Activated naive CD4-positive, alpha-beta T cell treated with anti-CD3 and anti-CD28 coated beads for 36 hours (primary cell): ENCODE measurements at places on chromosomes 6 and 20. TPM values are rescaled to one million over a fixed set of nuclear protein-coding genes. Genes with fewer than 3 reads are reported as not detected.

Gene IL17F
- 3.3 TPM for total RNA-seq

Gene MLN
- total RNA-seq = not detected

Gene SULF2
- 0.96 TPM for total RNA-seq

Gene AKAP7
- total RNA-seq = 7.3 TPM

Gene GRIK2
- not detected for total RNA-seq

Gene CALHM5
- not detected for total RNA-seq

Gene DIDO1
- 50.3 TPM for total RNA-seq

Gene SLC22A16
- total RNA-seq = not detected

DNA sequence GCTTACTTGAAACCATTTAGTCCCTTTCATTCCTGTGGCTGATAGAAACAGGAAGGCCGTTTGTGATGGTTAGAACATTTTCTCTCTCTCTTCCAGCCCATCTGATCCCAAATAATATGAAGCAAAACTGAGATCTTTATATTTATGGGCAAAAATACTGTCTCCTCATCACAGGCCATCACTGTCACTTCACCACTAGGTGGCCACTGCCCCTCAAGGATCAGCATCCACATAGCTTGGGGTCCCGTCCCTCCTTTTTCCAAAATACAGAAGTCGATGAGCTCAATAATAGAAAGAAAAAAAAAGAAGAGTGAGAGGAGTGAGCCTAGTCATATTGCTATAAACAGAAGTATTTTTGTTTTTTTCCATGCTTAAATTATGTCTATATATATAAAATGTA is 46.4 kb upstream of the LAMP5 start:
- no peaks in the 10 kb centered on the region for H3K27me3 ChIP-seq
- no peaks in the 10 kb centered on the region for H3K36me3 ChIP-seq
- DNase-seq = no peak
- H3K4me1 ChIP-seq = no peaks in the 10 kb centered on the region
- no peak overlapping the region for H3K4me3 ChIP-seq
- H3K27ac ChIP-seq = no peak overlapping the region

- no peak for DNase-seq
- H3K36me3 ChIP-seq = no peaks in the 10 kb centered on the region
- no peak overlapping the region for H3K27ac ChIP-seq
These were observed 6.9 kb upstream of the ZBTB12 start for GRCh38 chr6:31908791-31909190.

- peaks cover 5% of the 10 kb centered on the region for H3K4me1 ChIP-seq
- peak overlapping the region; percentile 87 for H3K27ac ChIP-seq
- no peaks in the 10 kb centered on the region for H3K36me3 ChIP-seq
- DNase-seq = peak; percentile 59
- peaks cover 30% of the 10 kb centered on the region for H3K27me3 ChIP-seq
These were observed 20.9 kb upstream of the POM121L2 start for GRCh38 chr6:27332692-27333641.

GRCh38 chr6:113394216-113394615 is 462.9 kb upstream of the MARCKS start:
- no peaks in the 10 kb centered on the region for H3K27me3 ChIP-seq
- H3K4me1 ChIP-seq = no peaks in the 10 kb centered on the region
- no peak overlapping the region for H3K27ac ChIP-seq
- no peak for DNase-seq
- H3K4me3 ChIP-seq = no peak overlapping the region

- H3K36me3 ChIP-seq = no peaks in the 10 kb centered on the region
- no peaks in the 10 kb centered on the region for H3K4me1 ChIP-seq
- no peak overlapping the region for H3K4me3 ChIP-seq
- no peaks in the 10 kb centered on the region for H3K27me3 ChIP-seq
These were observed 11.6 kb downstream of the GMPR start for GRCh38 chr6:16249971-16250370.

- H3K27ac ChIP-seq = no peak overlapping the region
- peaks cover 2% of the 10 kb centered on the region for H3K27me3 ChIP-seq
- no peaks in the 10 kb centered on the region for H3K36me3 ChIP-seq
- no peak overlapping the region for H3K4me3 ChIP-seq
These were observed 48.3 kb downstream of the PFDN4 start for GRCh38 chr20:54256202-54256601.

GRCh38 chr6:102944475-102944874 is 1551.0 kb downstream of the GRIK2 start:
- H3K36me3 ChIP-seq = no peaks in the 10 kb centered on the region
- no peak overlapping the region for H3K27ac ChIP-seq
- H3K4me3 ChIP-seq = no peak overlapping the region
- H3K4me1 ChIP-seq = no peaks in the 10 kb centered on the region

DNA sequence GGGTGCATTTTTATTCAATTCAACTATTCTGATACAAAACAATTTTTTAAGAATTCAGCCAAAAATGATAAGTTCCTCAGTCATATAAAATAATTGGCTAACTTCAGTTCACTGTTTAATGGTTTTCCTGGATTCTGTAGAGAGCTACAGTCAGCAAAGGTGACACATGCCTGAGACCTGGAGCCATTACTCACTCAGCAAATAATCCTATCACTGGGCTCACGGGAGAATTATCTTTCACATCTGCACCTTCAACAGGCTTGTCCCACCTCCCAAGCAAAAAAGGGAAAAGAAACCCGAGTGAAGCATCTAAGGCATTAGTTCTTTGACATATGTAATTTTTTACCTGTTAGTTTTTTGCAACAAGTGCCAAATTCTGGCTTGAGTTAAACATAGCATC is 34.9 kb upstream of the FOXA2 start:
- no peak overlapping the region for H3K4me3 ChIP-seq
- no peaks in the 10 kb centered on the region for H3K27me3 ChIP-seq
- no peak overlapping the region for H3K27ac ChIP-seq
- DNase-seq = no peak
- no peaks in the 10 kb centered on the region for H3K4me1 ChIP-seq
- H3K36me3 ChIP-seq = no peaks in the 10 kb centered on the region

- DNase-seq = no peak
- H3K27me3 ChIP-seq = peaks cover 4% of the 10 kb centered on the region
- H3K4me1 ChIP-seq = no peaks in the 10 kb centered on the region
- H3K36me3 ChIP-seq = no peaks in the 10 kb centered on the region
- no peak overlapping the region for H3K27ac ChIP-seq
- no peak overlapping the region for H3K4me3 ChIP-seq
These were observed 120.3 kb upstream of the LGSN start for GRCh38 chr6:63440057-63440456.

DNA sequence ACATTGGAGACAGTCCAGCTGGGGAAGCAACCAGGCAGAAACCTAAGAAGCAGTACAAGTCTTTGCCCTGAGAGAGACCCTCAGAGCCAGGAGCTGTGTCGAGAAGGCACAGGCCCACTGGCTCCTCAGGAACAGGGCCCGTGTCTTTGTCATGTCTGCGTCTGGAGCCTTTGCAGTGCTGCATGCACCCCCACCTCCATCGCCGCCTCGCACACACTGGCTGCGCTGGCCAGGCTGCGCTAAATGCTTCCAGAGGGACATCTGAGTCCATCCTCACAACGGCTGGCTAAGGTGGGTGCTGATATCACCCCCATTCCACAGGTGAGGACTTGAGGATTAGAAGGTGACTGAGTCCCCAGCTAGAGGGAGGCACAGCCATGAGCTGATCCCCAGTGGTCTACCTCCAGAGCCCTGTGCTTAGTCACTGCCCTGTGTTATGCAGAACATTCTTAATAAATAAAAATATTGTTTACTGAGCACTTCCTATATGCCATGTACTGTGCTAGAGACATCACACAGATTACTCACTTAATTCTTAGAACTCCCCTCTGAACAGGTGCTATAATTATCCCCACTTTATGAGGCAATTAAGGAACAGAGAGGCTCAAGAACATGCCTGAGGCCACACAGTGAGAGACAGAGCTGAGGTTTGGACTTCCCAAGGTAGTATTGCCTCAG is 27.6 kb downstream of the GABRR2 start:
- no peaks in the 10 kb centered on the region for H3K27me3 ChIP-seq
- no peak overlapping the region for H3K4me3 ChIP-seq
- DNase-seq = no peak
- no peaks in the 10 kb centered on the region for H3K4me1 ChIP-seq
- no peak overlapping the region for H3K27ac ChIP-seq
- no peaks in the 10 kb centered on the region for H3K36me3 ChIP-seq

GRCh38 chr6:128483472-128484135 is 36.8 kb downstream of the PTPRK start:
- no peak overlapping the region for H3K27ac ChIP-seq
- no peak overlapping the region for H3K4me3 ChIP-seq
- H3K4me1 ChIP-seq = peaks cover 3% of the 10 kb centered on the region
- DNase-seq = no peak
- H3K27me3 ChIP-seq = no peaks in the 10 kb centered on the region
- H3K36me3 ChIP-seq = no peaks in the 10 kb centered on the region

- H3K36me3 ChIP-seq = peaks cover 6% of the 10 kb centered on the region
- DNase-seq = no peak
- H3K4me3 ChIP-seq = no peak overlapping the region
- H3K27ac ChIP-seq = no peak overlapping the region
- no peaks in the 10 kb centered on the region for H3K27me3 ChIP-seq
- peaks cover 43% of the 10 kb centered on the region for H3K4me1 ChIP-seq
These were observed 1.9 kb downstream of the VWA7 start for GRCh38 chr6:31775184-31775583.

DNA sequence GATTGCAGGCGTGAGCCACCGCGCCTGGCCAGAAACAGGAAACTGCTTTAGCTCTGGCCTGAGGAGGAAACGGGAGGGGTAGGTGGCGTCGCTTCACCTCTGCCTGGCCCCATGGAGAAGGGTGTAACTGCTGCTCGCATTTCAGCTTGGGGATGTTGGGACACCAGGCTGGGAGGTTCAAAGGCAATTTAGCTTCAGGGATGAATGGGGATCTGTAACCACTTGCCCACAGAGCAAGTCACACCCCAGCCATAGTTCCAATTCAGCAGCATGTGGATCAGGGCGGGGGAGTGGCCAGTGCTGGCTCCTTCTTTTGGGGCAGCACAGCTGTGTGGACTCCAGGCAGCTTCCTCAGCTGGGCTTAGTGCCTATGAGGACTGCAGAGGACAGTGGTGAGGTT is 34.8 kb upstream of the NUP153 start:
- no peaks in the 10 kb centered on the region for H3K36me3 ChIP-seq
- no peak for DNase-seq
- no peaks in the 10 kb centered on the region for H3K4me1 ChIP-seq
- peaks cover 2% of the 10 kb centered on the region for H3K27me3 ChIP-seq
- H3K27ac ChIP-seq = no peak overlapping the region

DNA sequence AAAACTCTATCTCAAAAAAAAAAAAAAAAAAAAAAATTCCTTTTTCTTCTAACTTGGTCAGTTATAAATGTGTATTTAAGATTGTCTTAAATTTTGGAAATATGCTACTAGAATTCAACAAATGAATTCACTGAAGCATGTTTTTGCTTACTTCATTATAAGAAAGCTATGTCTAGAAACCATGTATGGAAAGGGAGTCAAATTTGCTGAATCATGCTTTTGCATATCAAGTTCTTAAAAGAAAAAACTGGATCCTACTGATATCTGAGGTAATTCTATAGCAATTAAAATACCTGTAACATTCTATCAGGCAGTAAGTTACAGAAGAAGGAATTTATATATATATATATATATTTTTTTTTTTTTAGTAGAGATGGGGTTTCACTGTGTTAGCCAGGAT is 27.7 kb downstream of the AKIRIN2 start:
- no peaks in the 10 kb centered on the region for H3K27me3 ChIP-seq
- no peak overlapping the region for H3K27ac ChIP-seq
- DNase-seq = no peak
- H3K36me3 ChIP-seq = peaks cover 35% of the 10 kb centered on the region
- peaks cover 12% of the 10 kb centered on the region for H3K4me1 ChIP-seq

GRCh38 chr20:59074456-59074855 is 31.9 kb upstream of the PRELID3B start:
- no peak overlapping the region for H3K27ac ChIP-seq
- no peaks in the 10 kb centered on the region for H3K36me3 ChIP-seq
- H3K4me3 ChIP-seq = no peak overlapping the region
- peaks cover 49% of the 10 kb centered on the region for H3K4me1 ChIP-seq
- DNase-seq = peak; percentile 17
- H3K27me3 ChIP-seq = peaks cover 9% of the 10 kb centered on the region

- peak overlapping the region; percentile 41 for H3K4me3 ChIP-seq
- H3K36me3 ChIP-seq = peaks cover 19% of the 10 kb centered on the region
- peaks cover 23% of the 10 kb centered on the region for H3K4me1 ChIP-seq
- H3K27ac ChIP-seq = peak overlapping the region; percentile 91
- H3K27me3 ChIP-seq = no peaks in the 10 kb centered on the region
These were observed 67.4 kb downstream of the BTBD9 start for GRCh38 chr6:38572186-38572813.

- no peak overlapping the region for H3K4me3 ChIP-seq
- H3K4me1 ChIP-seq = no peaks in the 10 kb centered on the region
- no peak for DNase-seq
- H3K27me3 ChIP-seq = no peaks in the 10 kb centered on the region
These were observed 107.3 kb downstream of the EPB41L2 start for GRCh38 chr6:130955755-130956154.

DNA sequence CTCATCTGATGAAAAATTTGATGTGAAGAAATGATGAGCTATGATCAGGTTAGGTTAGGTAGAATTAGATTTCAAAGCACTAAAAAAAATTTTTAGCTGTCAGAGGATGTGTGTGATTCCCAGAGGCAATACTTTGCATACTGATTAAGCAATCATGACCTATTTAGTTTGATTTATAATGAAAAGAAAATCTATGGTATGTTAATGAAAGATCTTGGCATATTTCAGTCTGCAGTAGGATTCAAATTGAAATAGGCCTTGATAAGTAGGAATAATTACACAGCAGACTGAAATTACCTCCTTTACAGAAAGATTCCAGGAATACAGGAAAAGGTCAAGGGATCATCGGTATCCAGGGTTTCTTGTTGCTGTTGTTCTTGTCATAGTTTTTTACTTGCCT is 69.3 kb downstream of the HDDC2 start:
- H3K4me1 ChIP-seq = no peaks in the 10 kb centered on the region
- H3K36me3 ChIP-seq = no peaks in the 10 kb centered on the region
- no peak overlapping the region for H3K27ac ChIP-seq
- H3K4me3 ChIP-seq = no peak overlapping the region
- DNase-seq = no peak

DNA sequence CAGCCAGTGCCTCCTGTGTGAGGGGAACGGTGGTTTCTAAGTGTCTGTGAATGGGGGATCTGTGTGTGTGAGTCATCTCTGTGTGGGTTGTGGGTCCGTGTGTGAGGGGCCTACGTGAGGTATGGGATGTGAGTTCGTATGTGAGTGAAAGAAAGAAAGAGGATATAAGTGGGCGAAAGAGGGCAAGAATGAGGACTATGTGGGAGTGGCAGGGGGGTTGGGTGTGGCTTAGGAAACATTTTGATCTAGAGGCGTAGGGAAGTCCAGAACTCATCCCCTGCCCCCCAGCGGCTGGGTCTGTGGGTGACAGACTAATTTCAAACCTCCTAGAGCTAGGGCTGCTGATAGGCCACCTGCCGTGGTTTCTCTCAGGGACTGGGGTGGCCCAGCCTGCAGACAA is 35.5 kb downstream of the DHX35 start:
- peak; percentile 60 for DNase-seq
- H3K27me3 ChIP-seq = no peaks in the 10 kb centered on the region
- H3K27ac ChIP-seq = peak overlapping the region; percentile 43
- H3K4me1 ChIP-seq = peaks cover 15% of the 10 kb centered on the region
